ENCODE measurements at places on chromosomes 7 and 10. TPM values are rescaled to one million over a fixed set of nuclear protein-coding genes. Genes with fewer than 3 reads are reported as not detected.

TUBAL3 gene
- total RNA-seq = 1.3 TPM

DNMBP gene
- total RNA-seq = 11.9 TPM

KDM7A gene
- total RNA-seq = 14.8 TPM

CYP3A4 gene
- total RNA-seq = 11.0 TPM

RELN gene
- 0.28 TPM for total RNA-seq

LRRN3 gene
- total RNA-seq = 23.8 TPM

MUC3A gene
- 1.4 TPM for total RNA-seq

FAM25A gene
- 0.47 TPM for total RNA-seq

SKIDA1 gene
- 0.85 TPM for total RNA-seq

ASB15 gene
- total RNA-seq = not detected

TMEM196 gene
- total RNA-seq = 0.05 TPM

IGFBP3 gene
- total RNA-seq = 37.0 TPM

BTBD16 gene
- total RNA-seq = 0.14 TPM

POLR2J gene
- 76.0 TPM for total RNA-seq

ZNF804B gene
- total RNA-seq = not detected

ZKSCAN1 gene
- total RNA-seq = 61.4 TPM

GPR158 gene
- under 0.01 TPM for total RNA-seq

VAX1 gene
- total RNA-seq = not detected

SPDYE2B gene
- total RNA-seq = not detected

PDZD7 gene
- total RNA-seq = 0.19 TPM

CALCR gene
- 0.05 TPM for total RNA-seq

CLDN4 gene
- 13.4 TPM for total RNA-seq

ATP6V0A4 gene
- 0.24 TPM for total RNA-seq

IFIT1B gene
- 0.38 TPM for total RNA-seq

POLR3A gene
- 9.4 TPM for total RNA-seq

CRYGN gene
- total RNA-seq = 1.2 TPM

OR2A5 gene
- not detected for total RNA-seq

ANLN gene
- total RNA-seq = 28.8 TPM

AKR1D1 gene
- total RNA-seq = 0.05 TPM

ZNF316 gene
- 8.0 TPM for total RNA-seq

UCN3 gene
- 0.19 TPM for total RNA-seq

CYP26C1 gene
- total RNA-seq = 0.28 TPM

PODXL gene
- 3.4 TPM for total RNA-seq

SP8 gene
- total RNA-seq = not detected

NPS gene
- 0.38 TPM for total RNA-seq

ITIH5 gene
- 1.2 TPM for total RNA-seq

ITGA8 gene
- 1.3 TPM for total RNA-seq

CALY gene
- not detected for total RNA-seq

ZNF365 gene
- 0.19 TPM for total RNA-seq

EVX1 gene
- not detected for total RNA-seq

HSPA12A gene
- total RNA-seq = 1.7 TPM

TLX1 gene
- 0.05 TPM for total RNA-seq

PGAM2 gene
- 31.0 TPM for total RNA-seq

STEAP4 gene
- total RNA-seq = 0.38 TPM
